Spinal cord (tissue), 10 donors: ENCODE measurements at places on chromosomes 6 and 20.

GRCh38 chr6:133339543-133340384 is 98.6 kb downstream of the EYA4 start:
- no peak for DNase-seq

- no peak for DNase-seq
Observed at GRCh38 chr6:33073431-33073871, at the start of gene HLA-DPA1. Gene HLA-DPA1 (minus strand): TSS chr6:33073649.

- no peak for DNase-seq
Observed at GRCh38 chr6:25709761-25710160, 44.8 kb upstream of the SLC17A4 start.

- no peak for DNase-seq
Observed at GRCh38 chr6:119112812-119113530, 34.5 kb upstream of the FAM184A start.

GRCh38 chr6:117986396-117986795 is 79.3 kb downstream of the SLC35F1 start:
- DNase-seq = no peak

DNA sequence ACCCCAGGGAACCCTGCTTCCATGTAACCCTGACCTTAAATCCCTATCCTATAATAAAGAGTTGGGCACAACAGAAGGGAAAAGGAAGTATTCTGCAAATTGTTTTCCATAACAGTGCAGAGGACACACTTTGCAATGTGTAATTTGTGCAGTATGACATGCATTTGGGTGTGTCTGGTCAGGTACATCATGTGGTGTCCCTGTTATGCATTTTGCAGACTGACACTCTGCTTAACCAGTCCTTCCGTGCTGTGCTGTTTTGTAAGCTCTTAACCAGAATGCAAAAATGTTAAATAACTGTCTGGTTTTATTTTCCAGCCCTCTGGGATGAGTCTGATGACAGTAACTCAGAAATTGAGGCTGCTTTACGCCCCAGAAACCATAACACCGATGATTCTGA is 57.0 kb upstream of the XRN2 start:
- DNase-seq = no peak

- DNase-seq = no peak
Observed at GRCh38 chr20:21352703-21353102, 44.6 kb downstream of the NKX2-4 start.

DNA sequence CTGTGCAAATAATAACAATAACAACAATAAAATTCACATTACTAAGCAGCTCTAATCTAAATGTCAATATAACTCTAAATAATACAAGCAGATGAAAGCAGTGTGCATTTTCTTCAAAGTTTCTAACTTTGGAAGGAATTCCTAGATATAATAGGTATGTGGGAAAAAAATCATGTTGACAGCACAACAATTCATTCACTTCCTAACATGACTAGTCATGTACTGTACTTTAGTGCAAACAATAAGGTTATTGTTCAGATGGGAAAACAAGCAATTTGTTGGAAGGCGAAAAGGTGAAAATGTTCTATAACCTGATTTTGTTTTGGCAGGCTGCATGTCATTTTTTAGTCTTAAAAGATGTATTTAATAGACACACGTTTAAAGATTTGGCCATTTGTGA is 484.3 kb upstream of the JAG1 start:
- no peak for DNase-seq

DNA sequence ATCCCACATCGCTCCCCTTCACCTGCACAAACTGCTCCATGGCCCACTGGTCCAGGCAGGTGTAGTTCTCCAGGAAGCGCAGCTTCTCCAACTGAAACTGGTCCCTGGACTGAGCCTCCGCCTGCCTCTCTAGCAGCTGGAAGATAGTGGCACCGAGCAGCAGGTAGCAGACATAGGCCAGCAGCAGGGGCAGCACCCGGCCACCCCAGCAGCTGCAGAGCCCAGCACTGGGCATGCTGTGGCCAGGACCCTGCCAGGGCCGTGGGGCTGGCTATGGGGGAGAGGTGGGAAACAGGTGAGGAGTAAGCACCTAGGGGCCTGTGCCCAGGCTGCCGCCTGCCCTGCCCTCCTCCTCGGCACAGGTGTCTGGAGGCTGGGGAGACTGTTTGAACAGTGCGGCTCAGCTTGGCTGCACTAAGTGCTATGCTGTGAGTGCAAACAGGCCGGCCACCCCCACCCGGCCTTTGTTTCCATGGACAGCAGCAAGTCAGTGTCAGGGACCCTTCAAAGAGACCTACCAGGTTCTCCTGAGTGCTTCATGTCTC is at the start of gene KCNK16:
KCNK16 (minus strand) TSS at position 397 of the 545 bp plus-strand sequence; CDS start at position 235, 162 bp downstream.
- DNase-seq = no peak

- DNase-seq = no peak
Observed at GRCh38 chr20:19253316-19253715, 40.9 kb downstream of the SLC24A3 start.

- no peak for DNase-seq
Observed at GRCh38 chr6:44983467-44984365, 344.4 kb upstream of the RUNX2 start.

DNA sequence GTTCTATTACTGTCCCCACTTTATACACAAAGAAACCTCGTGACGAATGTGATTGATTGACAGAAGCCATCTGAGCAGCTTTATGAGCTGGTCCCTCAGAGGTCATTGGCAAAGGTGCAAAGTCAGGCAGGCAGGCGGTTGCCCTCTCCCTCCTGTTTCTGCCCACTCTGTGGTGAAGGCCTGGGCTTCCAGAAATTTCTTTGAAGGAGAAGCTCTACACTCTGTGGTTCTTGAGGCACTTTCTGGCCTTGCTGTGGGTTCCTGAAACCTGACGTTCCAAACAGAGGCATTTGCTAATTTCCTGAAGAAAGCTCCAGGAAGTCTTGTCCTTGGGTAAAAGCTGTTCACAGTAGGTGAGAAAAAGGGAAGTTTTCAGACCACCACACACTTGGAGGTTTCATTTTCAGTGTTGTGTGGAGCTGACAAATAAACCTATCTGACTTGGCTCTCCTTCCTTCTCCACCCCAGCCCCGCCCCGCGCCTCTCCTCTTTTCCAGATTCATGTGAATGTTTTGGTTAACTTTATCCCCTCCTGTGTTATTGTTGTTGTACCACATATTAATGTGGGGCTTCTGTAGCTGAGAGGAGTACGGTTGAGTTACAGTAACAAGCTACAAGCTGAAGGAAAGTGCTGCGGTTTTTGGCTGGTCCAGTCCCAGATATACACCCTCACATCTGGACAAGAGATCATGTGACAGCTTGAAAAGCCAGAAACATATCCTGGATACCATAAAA is 274.1 kb downstream of the CLIC5 start:
- DNase-seq = no peak

- DNase-seq = no peak
Observed at GRCh38 chr20:19465536-19465935, 253.1 kb downstream of the SLC24A3 start.

DNA sequence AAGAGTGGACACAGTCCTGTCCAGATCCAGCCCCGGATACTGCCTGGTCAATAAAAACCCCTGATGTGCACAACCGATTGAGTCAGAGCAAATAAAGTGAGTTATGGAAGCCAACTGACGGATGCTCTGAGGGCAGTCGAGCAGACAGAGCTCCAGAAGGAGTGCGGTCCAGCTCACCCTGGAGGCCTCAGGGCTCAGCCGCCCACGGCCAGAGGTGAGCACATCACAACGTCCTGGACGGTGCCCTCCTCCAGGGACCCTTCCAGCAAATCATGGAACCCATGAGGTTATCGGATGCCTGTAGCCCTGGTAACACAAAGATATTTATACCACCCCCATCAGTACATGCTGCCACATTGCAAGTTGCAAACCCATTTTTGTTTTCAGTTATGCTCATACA is 44.0 kb upstream of the SMOC2 start:
- no peak for DNase-seq
